Kidney tubule cell (primary cell): ENCODE measurements at places on chromosomes 5 and 9.
A peak's percentile ranks its signal among the peaks of the same experiment; 100 is the strongest.

DNA sequence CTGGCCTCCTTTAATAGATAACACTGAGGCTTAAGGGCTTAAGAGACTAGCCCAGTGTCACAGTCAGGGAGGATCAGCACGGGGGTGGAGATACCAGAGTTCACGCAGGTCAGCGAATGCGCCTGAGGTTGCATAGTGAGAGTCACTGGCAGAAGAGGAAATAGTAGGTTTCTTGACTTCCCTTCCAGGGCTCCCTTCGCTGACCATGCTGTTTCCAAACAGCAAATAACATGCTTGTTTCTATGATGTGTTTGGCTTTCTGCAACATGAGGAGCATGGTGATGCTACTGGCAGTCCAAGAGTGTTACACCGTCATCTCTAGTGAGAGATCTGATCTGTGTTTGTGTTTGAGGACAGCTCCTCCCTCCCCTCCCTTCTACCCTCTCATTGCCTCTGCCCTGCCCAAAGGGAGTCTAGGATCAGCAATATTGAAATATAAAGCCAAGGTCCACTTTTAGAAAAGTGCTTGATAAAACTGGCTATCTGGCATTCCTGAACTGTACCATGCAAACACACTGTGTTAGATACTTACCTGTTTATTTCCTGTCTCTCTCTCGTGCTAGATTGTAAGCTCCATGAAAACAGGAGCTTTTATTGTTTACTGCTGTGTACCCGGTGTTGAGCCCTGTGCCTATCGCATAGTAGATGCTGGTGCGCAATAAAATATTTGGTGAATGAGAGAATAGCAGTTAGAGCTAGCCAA lies 12.3 kb downstream of the TLE4 start:
- no peak for DNase-seq

- no peak for DNase-seq
Observed at GRCh38 chr9:82421498-82421897, 432.9 kb downstream of the SPATA31D1 start.

GRCh38 chr5:174328631-174329299 lies 283.3 kb downstream of the NSG2 start:
- DNase-seq, result no peak

GRCh38 chr5:173501922-173502321 lies 114.5 kb downstream of the BOD1 start:
- no peak for DNase-seq

GRCh38 chr5:1545805-1546355 lies 22.1 kb upstream of the LPCAT1 start:
- DNase-seq, result peak; percentile 83

GRCh38 chr9:77507212-77507961 lies 140.7 kb downstream of the GNA14 start:
- DNase-seq, result no peak

- DNase-seq, result no peak
Observed at GRCh38 chr9:68825762-68826472, 120.9 kb downstream of the PIP5K1B start.

GRCh38 chr9:85291266-85291665 lies 450.5 kb downstream of the AGTPBP1 start:
- DNase-seq, result no peak

- DNase-seq, result no peak
Observed at GRCh38 chr9:133171161-133171961, 7.6 kb upstream of the GBGT1 start.

DNA sequence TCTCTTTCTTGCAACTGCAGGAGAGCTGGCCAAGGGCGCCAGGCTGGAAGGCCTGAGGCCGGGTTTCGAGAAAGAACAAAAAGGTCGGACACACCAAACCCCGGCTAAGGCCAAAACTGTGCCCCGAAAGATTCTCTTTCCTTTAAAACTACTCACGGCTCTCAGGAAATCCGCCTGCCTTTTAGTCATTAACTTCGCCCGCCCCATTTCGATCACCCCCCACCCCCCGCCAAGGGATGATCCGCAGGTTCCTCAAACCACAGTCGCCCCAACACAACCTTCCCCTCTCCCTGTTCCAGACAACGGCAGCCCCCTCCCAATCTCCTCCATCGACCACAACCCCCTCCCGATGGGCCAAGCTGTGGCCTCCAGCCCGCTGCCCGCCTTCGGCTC lies 536 bp downstream of the FEM1C start:
- peak; percentile 55 for DNase-seq
